ENCODE measurements at places on chromosomes 11 and 22. TPM values are rescaled to one million over a fixed set of nuclear protein-coding genes. Genes with fewer than 3 reads are reported as not detected.

The FERMT3 gene
- 213 TPM for total RNA-seq

The MAJIN gene
- total RNA-seq, result not detected

The KREMEN1 gene
- 0.28 TPM for total RNA-seq

The OR1S1 gene
- total RNA-seq, result not detected

The LIF gene
- total RNA-seq, result 87.5 TPM

The MPPED2 gene
- total RNA-seq, result not detected

The TSSC4 gene
- total RNA-seq, result 79.6 TPM

The OR51E2 gene
- not detected for total RNA-seq

- no peak for DNase-seq
Measured at GRCh38 chr22:43956805-43957463, 1.7 kb downstream of the SAMM50 start.

DNA sequence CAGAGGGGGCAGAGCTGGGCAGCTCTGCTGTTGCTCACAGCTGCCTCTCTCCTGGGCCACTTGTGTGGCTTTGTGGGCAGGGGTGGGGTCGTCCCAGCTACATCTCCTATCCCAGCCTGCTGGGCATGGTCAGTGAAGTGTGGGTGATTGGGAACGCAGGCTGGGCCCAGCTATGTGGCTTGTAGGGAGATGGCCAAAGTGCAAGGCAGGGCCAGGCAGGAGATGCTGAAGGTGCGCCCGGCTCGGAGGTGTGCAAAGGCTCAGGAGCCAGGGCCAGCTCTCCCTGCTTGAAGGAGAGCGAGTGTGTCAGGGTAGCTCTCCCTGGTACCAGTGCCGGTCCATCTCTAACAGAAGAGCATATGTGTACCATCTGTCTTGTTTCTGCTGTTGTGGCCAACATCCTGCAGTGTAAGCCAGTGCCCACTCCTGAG, 8.4 kb upstream of the RANBP1 start:
- DNase-seq, result no peak

DNA sequence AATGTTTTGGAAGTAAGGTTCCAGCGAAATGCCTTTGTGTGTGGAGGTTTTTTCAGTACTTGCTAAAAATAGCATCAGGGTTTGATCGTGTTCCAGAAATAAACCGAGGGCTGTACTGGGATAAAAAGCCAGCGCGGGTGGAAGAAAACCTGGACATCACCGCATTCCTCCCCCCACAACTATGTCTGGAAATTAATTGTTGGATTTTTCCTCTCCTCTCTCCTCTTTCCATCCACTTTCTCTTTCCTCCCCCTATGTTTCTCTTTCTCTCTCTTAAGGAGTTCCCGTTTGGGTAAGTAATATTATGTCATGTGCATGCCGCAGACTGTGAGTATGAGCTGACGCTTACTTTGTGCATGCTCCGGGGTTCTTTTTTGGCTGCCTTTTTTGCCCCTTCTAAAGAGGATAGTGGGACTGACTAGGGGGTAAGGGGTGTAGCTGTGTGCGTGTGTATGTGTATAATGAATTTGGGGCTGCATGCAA, 104.2 kb upstream of the HSD17B12 start:
- no peak for DNase-seq

DNA sequence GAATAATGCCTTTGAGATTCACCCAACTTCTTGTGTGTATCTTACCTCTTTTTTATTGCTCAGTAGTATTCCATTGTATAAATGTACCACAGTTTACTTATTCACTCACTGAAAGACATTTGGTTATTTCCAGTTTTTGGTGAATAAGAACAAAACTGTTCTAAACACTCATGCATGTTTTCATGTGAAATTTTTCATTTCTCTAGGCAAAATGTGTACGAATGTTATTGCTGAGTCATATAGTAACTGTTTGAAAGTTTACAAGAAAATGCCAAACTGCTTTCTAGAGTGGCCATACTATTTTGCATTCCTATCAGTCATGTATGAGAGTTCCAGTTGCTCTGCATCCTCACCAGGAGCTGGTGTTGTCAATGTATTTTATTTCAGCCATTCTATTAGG, 8.8 kb upstream of the EMSY start:
- no peak for DNase-seq

- no peak for DNase-seq
Measured at GRCh38 chr11:108062336-108062735, 53.6 kb downstream of the CUL5 start.

- DNase-seq, result no peak
Measured at GRCh38 chr11:74520927-74521665, 27.6 kb upstream of the LIPT2 start.

DNA sequence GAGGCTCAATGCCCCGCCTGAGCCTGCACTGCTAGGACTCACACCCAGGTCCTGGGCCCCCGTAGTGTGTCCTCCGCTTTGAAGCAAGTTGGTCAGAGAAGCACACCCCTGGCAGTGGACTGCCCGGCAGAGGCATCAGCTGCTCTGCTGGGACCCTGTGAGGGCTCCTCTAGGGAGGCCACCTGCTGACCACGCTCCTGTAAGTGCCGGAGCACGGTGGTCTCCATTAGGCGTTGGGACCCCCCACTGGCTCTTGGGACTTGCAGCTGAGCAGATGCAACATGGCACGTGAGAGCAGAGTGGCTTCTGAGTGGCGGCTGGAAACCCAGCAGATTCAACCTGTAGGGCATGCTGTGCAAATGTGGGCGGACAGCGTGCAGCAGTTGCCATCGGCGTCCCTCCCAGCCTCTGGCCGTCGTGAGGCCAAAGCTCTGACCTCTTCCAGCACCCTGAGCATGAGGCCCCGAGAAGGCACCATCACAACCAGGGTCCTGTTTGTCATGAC, 16.9 kb downstream of the MRGPRG start:
- DNase-seq, result no peak

DNA sequence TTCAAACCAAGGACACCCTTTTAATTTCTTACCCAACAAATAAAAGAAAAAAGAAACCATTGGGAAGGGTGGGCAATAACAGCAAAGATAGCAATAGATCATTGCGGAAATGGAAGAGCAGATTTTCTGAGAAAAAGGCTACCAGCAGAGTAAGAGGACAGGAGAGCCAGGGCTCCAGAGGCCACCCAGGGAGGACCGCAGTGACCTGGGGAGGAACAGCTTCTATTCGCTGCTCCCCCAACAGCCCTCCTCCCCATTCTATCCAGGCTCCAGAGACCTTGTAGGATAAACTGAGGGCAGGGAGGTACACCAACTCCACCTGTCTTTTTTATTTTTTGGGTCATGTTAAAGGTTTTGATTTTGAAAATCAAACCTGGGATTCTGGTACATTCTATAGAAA, 59.8 kb downstream of the SYN3 start:
- no peak for DNase-seq

DNA sequence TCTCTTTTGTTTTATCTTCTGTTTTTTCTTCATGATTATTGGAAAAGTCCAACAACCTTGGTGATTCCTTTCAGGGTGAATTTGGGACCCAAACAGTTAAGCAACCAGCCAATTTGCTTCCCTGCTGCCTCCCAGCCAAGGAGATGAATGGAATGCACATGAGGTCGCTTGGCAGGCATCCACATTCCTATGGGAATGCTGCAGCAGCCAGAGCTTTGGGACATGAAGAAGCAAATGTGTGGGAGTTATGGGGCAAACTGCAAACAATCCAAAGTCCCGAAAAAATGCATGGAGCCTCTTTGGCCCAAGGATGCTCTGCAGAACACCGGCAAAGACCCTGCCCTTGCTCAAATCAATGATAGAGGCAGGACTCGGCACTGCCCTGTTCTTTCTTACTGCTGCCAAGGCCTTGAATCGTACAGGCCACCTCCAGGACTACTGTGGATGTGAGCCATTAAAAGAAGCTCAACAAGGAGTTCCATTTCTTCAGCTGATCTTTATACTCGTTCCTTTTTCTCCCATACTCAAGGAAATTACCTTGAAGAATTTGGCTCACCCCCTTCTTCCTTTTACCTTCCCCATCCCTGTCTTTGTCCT, 117.3 kb upstream of the TEAD1 start:
- no peak for DNase-seq

DNA sequence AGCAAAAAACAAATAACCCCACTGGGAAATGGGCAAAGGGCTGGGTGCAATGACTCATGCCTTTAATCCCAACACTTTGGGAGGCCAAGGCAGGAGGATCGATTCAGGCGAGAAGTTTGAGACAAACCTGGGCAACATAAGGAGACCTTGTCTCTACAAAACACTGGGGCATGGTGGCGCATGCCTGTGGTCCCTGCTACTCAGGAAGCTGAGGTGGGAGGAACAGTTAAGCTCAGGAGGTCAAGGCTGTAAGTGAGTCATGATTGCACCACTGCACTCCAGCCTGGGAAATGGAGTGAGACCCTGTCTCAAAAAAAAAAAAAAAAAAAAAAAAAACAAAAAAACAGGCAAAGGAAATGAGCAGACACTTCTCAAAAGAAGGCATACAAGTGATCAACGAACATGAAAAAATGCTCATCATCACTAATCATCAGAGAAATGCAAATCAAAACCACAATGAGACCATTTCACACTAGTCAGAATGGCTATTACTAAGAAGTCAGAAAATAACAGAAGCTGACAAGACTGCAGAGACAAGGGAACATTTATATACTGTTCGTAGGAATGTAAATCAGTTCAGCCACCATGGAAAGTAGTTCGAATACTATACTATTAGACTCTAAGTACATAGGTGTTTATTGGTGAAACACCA, 48.2 kb upstream of the SMCO4 start:
- no peak for DNase-seq

DNA sequence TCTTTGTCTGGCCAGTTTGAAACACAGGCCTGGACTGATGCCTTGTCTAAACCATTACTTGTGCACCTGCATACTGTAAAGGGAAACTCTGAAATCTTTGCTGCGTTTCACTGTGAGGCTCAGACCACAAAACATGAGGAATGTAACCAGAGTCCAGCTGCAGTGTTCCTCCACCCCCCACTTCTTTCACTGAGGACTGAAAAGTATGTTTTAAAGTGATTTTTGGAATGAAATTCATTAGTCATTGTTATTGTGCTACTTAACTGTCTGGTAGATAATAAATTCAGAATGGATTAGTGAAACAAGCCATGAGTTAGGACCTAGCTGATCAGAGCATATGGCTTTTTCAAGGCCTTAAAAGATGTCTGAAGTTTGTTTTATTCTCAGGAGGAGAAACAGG, 181.2 kb downstream of the WNT11 start:
- DNase-seq, result no peak

- DNase-seq, result no peak
Measured at GRCh38 chr22:27065279-27065678, 407.9 kb downstream of the MIAT start.

DNA sequence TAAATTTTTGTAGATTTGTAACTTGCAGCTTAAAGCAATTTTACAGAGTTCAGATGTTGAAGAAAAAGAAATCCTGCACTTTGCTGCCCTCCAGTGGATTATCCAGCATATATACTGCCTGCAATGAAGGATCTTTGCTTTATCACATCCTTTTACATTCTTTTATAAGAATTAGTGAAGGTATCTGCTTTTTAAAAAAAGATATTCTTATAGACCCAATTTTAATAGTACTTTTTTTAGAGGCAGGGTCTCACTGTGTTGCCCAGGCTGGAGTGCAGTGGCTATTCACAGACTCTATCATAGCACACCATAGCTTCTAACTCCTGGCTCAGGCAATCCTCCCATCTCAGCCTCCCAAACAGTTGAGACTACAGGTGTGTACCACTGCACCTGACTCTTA, 60.7 kb downstream of the TTC17 start:
- no peak for DNase-seq

- no peak for DNase-seq
Measured at GRCh38 chr11:126581871-126582648, 226.6 kb downstream of the ST3GAL4 start.

DNA sequence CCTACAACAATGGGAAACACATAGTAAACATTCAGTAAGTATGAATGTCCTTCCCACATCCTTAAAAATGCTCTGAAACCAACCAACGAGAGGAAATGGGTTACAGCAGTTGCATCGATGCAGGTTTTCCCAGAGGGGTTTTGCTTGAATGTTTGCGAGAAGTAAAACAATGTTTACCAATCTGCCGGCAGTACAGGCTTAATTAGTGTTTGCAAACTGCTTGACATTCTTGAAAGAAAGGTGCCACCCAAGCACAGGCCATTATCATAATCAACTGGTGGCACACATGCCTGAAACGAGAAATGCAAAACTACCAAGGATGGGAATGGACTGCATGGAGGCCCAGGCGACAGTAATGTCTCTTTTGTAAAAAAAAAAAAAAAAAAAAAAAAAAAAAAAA, 27.1 kb upstream of the OPCML start:
- no peak for DNase-seq

GRCh38 chr11:130916910-130917309, 631 bp upstream of the SNX19 start:
- DNase-seq, result no peak

DNA sequence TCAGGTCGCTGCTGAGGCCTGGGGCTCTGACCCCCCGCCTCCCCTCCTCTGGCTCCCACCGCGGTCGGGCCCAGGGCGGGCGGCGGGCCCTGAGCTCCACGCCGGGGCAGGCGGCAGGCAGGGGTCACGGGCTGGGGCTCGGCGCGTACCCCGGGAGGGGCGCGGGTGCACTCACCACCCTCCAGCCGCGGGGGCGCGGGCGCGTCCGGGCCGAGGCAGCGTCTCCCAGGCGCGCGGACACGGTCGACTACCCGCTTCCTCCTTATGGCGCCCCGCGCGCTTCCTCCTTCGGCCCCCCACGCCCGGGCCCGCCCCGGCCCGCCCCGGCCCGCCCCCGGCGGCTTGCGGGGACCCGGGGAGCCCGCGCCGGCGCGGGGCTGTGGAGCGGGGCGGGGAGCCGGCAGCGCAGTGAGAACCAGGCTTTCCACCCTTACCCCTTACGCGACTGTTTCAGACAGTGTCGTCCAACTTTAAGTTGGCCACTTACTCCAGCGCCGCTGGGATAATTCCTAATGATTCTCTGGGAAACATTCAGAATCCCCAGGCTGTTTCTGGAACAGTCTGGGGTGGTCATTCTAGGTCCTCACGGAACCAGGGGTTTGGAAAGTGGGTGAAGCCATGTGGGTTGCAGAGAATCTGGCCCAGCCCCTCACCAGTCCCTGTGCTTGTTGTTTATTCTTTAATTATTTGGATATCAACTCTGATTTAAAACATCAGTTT, at the start of gene BID:
Gene BID (minus strand): TSS at position 264 of the 720 bp plus-strand sequence. CDS start 24,353 bp downstream, outside the sequence.
- peak; percentile 43 for DNase-seq

DNA sequence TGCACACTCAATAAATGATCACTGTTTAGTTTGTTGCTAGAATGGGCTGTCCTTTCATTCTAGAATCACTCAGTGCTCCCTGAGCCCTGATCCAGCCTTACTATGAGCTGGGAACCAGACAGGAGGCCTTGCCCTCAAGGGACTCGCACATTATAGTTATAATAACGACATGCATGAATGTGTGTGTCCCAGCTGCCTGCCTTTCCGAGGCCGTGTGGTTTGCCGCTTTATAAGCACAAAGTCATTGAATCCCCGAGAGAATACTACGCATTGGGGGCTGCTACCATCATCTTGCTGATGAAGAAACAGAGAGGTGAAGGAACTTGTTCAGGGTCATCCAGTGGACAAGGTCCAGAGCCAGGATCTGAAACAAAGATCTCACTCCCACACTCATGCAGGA, 75.7 kb downstream of the NFAM1 start:
- DNase-seq, result no peak

GRCh38 chr11:18321578-18321968, 367 bp downstream of the HPS5 start:
- DNase-seq, result no peak

Data from CD8-positive, alpha-beta memory T cell (primary cell).